ENCODE measurements at places on chromosomes 2 and 18.
A peak's percentile ranks its signal among the peaks of the same experiment; 100 is the strongest.

DNA sequence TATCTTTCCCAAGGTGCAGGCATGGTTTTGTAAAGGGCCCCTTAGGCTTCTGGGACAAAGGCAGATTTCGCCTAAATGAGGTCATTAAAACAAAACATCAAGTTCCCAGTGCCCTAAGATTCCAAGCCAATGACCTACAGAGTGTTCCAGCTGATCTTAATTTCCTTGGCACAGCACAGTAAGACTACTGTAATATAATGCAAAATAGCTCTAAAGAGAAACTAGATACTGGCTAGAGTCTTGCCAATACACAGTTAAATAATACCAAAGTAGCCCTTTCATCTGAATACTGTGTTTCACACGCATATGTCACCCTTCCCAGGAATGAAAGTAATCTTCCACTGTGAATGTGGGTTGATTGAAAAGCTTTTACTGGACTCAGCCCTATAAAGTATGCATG lies 14.7 kb downstream of the GRB14 start:
- DNase-seq, result no peak

- no peak for DNase-seq
These were observed 95.5 kb downstream of the ARL4C start for GRCh38 chr2:234401426-234401825.

GRCh38 chr18:56076723-56077122 lies 488.7 kb upstream of the TCF4 start:
- no peak for DNase-seq

DNA sequence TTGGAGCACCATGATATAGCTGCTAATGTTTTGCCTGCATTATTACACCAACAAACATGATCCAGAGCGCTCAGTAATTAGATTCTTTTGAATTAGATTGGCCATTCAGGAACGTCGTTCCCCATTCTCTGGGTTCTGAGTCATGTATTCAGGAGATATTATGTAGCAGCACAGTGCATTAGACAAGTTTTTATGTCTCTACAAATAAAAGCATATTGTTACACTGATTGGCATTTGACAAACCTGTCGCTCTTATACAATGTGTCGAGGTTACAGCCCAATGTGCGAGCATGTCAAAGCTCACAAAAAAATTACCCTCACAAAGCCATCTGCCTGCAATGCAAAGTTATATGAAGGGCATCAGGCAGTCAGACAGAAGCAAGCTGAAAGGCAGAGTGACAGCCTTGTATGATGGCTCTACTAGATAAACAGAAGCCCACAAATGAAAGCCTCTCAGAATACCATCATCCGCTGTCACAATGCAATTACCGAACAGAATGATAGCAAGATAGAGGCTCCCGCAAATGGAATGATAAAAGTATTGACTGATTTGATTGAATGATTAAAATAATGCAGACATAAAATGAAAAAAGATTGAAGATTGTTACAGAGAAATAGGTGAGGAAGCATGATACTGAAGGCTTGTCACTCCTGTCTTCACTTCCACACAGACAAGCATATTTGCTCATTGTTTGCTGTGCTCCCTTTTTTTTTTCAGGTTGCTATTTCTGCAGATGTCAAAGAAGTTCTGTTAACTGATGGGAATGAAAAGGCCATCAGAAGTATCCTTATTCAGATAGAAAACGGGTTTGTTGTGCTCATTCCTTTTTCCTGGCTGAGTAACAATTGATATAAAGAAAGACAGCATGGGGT lies 234.6 kb upstream of the SIX3 start:
- DNase-seq, result no peak

DNA sequence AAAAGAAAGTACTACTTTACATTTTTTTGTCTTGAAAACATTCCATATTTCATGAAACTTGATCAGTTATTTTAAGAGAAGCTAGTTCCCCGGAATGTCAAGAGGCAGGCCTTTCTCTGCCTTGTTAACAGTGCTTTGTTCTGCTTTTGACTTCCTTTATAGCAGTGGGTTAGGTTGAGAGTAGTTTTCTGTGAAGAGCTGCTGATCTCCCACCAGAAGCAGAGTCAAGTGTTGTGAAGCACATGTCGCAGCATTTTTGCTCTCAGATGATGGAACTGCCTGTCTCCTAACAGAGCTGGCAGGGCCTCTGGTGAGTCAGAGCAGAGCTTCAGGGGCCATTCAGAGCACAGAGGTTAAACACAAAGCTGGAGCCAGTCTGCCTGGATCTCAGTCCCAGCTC lies 871.8 kb downstream of the SLC4A3 start:
- no peak for DNase-seq

DNA sequence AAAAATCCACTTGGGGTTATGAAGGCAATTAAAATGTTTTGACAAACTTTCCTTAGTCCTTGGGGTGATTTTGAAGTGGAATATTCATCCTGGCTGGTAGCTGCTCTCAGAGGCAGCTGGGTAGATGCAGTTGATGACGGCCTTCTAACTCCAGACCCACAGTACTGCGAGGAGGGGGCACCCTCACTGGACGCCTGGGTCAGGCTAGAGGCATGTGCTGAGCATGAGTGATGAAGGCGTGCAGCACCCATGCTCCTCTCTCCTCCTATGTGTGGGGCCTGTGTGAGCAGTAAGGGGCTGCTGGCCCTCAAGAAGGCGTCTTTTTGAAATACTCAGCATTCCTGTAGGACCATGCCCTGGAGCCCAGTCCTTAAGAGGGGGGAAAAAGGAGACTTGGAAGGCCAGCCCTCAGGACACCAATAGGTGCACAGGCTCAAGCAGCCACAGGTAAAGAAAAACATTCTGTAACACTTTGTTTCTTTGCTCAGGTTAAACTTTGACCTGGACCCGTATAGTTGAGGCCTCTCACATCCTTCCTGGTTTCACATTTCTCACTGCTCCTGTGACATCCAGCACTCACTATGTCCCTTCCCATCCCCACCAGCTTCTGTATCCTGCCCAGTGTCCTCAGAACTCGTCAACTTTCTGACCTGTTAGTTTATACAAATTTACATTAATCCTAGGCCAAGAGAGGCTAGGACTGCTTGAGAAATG lies 64.4 kb downstream of the CD8B2 start:
- DNase-seq, result no peak

GRCh38 chr2:88218981-88219380 lies 48.8 kb downstream of the THNSL2 start:
- no peak for DNase-seq

- DNase-seq, result no peak
These were observed 289.1 kb downstream of the TRIB2 start for GRCh38 chr2:13005761-13006335.

GRCh38 chr2:56184500-56185011 lies 766 bp downstream of the CCDC85A start:
- DNase-seq, result no peak

DNA sequence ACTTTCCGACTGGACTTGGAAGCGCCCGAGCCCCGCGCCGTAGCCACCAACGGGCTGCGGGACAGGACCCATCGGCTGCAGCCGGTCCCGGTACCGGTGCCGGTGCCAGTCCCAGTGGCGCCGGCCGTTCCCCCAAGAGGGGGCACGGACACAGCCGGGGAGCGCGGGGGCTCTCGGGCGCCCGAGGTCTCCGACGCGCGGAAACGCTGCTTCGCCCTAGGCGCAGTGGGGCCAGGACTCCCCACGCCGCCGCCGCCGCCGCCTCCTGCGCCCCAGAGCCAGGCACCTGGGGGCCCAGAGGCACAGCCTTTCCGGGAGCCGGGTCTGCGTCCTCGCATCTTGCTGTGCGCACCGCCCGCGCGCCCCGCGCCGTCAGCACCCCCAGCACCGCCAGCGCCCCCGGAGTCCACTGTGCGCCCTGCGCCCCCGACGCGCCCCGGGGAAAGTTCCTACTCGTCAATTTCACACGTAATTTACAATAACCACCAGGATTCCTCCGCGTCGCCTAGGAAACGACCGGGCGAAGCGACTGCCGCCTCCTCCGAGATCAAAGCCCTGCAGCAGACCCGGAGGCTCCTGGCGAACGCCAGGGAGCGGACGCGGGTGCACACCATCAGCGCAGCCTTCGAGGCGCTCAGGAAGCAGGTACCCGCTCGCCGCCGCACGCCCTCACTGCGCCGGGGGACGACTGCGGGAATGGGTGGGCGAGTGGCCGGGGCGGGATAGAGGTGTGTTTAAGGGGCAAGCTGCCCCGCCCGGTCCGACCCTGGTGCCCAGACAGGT lies 713 bp downstream of the ATOH8 start:
- DNase-seq, result no peak

DNA sequence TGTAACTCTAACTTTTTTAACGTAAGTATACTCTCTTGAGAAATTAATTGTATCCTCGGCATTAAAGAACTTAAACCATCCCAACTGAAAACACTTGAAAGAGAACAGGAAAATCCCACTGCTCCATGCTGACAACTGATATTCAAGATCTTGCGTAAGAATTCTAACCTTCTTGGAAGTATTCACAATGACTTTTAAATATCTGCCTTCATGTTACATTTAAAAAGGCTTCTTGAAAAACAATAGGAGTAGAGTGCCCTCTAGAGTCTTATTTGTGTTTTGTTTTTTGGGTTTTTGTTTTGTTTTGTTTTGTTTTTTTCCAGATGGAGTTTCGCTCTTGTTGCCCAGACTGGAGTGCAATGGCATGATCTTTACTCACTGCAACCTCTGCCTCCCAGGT lies 65.4 kb upstream of the DNAJC10 start:
- no peak for DNase-seq

- DNase-seq, result no peak
These were observed 83.2 kb downstream of the PPP1R1C start for GRCh38 chr2:182068811-182069210.

- DNase-seq, result no peak
These were observed 75.9 kb downstream of the ITGB1BP1 start for GRCh38 chr2:9347411-9347881.

DNA sequence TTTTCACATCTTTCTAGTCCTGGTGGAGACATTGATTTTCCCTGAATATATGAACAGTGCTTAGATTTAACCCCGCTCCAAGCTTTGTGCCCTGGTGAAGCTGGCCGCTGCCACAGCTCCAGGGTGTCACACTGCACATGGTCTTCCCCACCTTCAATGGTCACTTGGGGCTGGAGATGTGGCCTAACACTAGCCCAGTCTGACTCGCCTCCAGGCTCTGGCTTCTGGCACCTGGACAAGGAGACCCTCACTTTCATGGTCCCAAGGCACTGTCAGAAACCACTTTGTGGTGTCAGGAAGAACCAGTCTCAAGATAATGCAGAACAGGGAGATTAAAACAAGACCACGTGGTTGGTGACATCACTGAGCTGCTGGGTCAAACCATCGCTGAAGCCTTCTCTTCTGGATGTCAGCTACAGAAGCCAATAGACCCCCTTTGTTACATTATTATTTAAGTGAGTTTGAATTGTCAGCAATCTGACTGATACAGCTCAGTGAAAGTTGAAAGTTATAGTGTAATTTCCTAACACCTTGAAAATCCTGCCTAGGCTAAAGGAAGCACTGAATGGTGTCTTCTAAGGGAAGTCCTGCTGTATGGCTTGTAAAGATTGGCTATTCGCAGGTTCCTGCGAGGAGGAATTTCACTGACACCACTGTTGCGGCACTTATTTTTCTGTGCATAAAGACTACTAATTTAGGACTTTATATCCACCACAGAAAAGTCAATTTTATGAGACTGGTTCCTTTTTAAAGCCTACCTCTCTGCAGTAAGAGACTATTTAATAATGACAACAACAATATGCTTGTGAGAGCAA lies 55.0 kb upstream of the CTDP1 start:
- no peak for DNase-seq

- DNase-seq, result no peak
These were observed 11.0 kb upstream of the TRIB2 start for GRCh38 chr2:12705742-12706141.

- no peak for DNase-seq
These were observed 1519.9 kb upstream of the ACVR2A start for GRCh38 chr2:146324951-146325350.

GRCh38 chr2:127857265-127857808 lies 618 bp downstream of the POLR2D start:
- peak; percentile 5 for DNase-seq

DNA sequence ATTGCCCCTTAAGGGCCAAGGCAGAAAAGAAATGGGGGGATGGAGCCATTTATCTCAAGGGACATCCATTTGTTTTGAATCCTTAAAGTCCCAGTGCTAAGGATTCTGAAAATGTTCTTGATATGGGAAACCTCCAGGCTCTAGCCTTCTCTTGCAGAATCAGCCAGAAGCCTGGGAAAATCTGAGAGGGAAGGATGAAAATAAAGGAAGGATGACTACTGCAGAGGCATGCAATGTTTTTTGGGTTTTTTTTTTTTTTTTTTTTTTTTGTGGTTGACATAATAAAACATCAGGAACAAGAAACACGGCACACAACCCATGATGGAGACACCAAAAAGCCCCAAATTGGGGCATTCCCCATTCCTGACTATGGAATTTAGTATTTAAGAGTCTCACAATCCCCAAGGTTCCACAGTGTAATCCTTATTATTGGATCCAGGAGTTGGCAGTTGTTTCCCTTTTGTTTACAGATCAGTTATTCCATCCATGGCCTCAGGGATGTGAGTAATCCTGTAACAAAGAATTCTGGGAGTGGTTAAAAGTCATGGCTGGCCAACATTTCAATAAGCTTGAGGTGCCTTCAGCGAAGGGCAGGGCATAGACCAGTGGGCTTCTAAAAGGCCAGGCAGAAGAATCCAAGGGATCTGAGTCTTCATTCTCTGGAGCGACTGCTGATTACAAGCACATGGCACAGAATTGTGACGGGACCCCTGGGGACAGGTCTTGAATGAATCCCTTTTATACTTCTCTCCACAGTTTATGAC lies 337.5 kb downstream of the GULP1 start:
- DNase-seq, result no peak

GRCh38 chr2:38128653-38129052 lies 52.7 kb upstream of the CYP1B1 start:
- DNase-seq, result no peak

DNA sequence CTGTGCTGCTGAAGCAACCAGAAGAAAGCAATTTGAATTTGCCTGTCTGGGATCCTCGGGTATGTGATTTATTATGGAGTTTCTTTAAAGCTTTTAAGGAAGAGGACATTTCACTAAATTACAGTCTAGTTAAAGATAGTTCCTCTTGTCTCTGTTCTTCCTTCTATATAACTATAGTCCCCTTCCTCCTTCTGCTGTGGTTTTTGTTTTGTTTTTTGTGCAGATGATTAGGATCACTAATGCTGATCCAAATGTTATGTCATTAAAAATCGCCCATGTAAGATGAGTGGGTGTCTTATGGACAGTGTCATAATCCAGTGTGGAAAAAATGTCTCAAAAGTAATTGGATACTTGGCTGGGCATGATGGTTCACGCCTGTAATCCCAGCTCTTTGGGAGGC lies 24.7 kb downstream of the PAPOLG start:
- no peak for DNase-seq

- no peak for DNase-seq
These were observed 210.1 kb upstream of the RAB12 start for GRCh38 chr18:8399138-8399537.

DNA sequence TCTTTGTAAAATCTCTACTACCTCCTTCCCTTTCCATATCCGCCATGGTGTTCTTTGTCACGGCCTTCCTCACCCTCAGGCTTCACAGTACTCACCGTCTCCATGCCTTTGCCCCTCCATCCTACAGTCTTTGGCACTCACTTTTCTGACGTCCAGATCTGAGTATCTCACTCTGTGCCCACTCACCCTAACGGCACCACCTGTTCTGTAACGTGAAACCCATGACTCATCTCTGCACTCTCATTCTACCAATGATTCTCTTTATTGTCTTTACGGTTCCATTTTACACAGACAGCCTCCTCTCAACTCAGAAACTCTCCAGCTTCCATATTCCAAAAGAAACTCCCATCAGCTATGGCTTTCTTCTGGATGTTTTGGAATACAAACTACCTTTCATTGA lies 56.7 kb downstream of the NETO1 start:
- DNase-seq, result no peak

- DNase-seq, result no peak
These were observed 44.3 kb upstream of the ZBTB7C start for GRCh38 chr18:48453330-48454066.

- no peak for DNase-seq
These were observed 77.3 kb upstream of the RMDN2 start for GRCh38 chr2:37847792-37848191.

All from NK-92 treated with Interleukin-12 subunit alpha and Interleukin-12 subunit beta, amount 100 ng/mL, for 24 hours (cell line).